ENCODE measurements at places on chromosomes 4 and X.

GRCh38 chr4:100189820-100190642, at the start of gene DDIT4L:
Gene DDIT4L (minus strand): TSS chr4:100190468. CDS start chr4:100189983, 485 bp downstream.
- DNase-seq, result peak; percentile 13

DNA sequence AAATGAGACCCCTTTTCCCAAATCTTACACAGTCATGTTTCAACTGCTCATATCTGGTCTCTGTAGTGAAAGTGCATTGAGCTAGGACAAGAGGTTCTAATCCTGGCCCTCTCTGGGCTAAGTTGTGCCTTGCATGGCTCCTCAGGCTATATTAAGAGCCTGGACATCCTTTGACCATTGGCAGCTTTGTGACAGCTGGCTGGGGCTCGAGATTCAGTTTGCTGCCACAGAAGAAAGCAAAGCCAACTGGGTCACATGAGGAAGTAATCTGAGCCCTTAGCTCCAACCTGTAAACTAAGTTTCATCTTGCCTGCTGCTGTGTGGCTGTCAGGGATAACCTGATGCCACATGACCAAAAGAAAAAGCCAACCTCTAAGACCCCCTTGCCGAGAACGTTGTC, 51.8 kb upstream of the JADE1 start:
- DNase-seq, result no peak

GRCh38 chr4:82898322-82899243, 2.0 kb upstream of the THAP9 start:
- peak; percentile 25 for DNase-seq

DNA sequence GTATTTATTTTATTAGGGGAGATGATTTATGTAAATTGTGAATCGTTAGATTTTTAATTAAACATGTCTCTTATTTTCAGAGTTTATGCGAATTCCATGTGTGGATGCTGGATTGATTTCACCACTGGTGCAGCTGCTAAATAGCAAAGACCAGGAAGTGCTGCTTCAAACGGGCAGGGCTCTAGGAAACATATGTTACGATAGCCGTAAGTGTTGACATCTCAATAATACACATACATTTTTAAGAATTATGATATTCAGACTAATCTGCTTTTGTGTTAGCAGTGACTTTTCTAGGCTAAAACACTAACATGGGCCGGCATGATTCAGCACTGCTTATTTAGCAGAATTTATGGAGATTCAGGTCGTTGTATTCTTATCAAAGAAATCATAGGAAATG, 91.2 kb downstream of the RAP1GDS1 start:
- no peak for DNase-seq

GRCh38 chr4:124483048-124483906, 229.3 kb downstream of the ANKRD50 start:
- no peak for DNase-seq

DNA sequence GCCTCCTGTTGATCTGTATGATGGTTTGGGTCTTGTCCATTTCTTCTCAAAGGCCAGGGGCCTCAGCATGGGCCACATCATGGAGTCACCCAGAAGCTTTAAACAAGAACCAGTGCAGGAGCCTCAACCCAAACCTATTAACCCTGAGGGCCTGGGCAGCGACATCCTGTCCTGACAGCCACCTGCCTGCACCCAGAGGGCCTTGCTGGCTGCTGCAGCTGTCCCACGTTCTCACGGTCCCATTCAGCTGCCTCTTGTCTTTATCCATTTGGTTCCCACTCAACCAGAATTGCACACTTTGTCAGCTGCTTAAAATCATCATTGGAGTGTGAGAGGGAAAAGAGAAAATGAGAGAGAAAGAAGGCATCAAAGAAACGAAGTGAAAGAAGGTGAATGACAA, 21.6 kb downstream of the C4orf50 start:
- no peak for DNase-seq

DNA sequence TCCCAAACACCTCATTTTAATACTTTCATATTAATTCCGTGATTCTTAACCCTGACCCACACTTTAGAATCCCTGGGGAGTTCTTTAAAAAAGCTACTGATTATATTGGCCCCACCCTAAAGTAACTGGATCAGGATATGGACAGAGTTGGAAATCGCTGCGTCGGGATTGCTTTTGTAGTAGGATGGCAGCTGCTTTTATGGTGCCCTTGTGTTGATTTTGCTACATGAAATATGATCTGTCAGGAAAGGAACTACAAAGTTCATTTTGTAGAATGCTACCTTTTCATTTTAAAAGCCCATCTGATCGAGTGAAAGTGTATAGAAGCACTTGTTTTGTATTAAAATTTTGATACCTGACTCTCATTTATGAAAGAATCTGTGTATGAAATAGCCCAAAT, 43.6 kb downstream of the TMEM131L start:
- DNase-seq, result no peak

- DNase-seq, result no peak
Observed at GRCh38 chr4:66451741-66452140, 781.5 kb upstream of the EPHA5 start.

GRCh38 chr4:44725726-44726037, 674 bp downstream of the GNPDA2 start:
- no peak for DNase-seq

- no peak for DNase-seq
Observed at GRCh38 chr4:118417325-118417724, 64.5 kb upstream of the PRSS12 start.

GRCh38 chr4:41670982-41671381, 77.5 kb downstream of the PHOX2B start:
- no peak for DNase-seq

DNA sequence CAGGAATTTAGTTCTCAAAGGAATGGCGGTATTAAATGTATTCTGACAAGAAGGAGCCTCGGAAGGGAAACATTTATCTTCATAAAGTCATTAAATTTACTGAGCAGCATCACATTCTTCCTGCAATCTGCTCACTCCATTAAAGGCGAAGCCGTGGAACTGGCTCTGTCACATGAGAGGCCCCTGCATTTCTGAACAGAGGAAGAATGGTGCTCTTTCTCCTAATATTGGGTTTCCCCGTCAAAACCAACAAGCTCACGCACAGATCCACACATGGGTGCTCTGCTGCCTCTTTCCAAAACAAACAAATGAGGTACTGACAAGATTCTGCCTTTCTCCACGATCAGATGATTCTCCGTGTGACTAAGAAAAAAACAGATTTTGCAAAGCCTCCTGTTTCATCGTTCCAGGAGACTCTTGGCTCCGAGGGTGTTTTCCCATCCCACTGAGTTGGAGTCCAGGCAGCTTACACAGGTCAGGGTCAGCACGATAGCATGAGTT, 191.2 kb downstream of the IDS start:
- DNase-seq, result no peak

GRCh38 chr4:84336964-84337705, 162.0 kb downstream of the NKX6-1 start:
- no peak for DNase-seq

DNA sequence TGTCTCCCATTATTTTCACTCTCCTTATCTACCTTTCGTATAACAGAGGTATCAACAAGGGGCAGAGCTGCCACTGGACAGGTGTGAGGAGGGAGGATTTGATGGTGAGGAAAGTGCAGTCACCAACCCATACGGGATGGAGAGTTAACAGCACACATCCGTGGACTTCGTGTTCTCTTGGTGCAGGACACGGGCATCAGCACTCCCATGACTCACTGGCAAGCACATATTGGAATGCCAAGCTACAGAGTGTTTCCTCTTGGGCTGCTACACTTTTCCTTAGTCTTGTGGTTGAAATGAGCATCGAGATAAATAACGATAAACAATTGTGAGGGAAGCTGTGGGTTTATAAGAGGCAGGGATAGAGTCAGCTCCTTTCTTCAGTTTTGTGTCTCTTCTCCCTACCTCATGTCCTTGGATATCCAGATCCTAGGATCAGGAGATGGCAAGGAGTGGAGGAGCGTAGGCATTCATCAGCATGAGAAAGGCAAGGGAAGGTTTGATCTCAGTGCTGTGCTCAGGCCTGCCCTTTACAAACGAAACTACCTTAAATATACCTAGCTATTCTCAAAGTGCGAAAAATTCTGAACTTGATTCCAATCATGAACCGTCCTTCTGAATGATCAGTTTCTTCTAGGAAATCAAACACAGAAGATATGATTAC, 96.3 kb downstream of the ZNF827 start:
- DNase-seq, result no peak

DNA sequence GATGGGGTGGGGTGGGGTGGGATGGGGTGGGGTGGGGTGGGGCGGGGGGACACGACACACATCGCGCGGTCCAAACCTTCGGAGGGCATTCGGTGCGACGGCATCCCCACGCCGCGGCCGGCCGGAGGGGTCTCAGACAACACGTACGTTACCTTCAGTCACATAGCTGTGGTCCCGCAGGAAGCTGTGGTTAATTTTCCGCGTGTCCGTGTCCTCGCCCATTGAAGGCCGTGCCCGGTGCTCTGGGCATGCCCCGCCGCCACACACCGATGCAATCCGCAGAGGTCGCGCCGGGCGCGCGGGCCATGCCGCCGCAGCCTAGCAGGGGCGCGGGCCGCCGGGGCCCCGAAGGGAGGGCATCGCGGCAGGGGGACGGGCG, 417 bp downstream of the PPP2R2C start:
- DNase-seq, result no peak

DNA sequence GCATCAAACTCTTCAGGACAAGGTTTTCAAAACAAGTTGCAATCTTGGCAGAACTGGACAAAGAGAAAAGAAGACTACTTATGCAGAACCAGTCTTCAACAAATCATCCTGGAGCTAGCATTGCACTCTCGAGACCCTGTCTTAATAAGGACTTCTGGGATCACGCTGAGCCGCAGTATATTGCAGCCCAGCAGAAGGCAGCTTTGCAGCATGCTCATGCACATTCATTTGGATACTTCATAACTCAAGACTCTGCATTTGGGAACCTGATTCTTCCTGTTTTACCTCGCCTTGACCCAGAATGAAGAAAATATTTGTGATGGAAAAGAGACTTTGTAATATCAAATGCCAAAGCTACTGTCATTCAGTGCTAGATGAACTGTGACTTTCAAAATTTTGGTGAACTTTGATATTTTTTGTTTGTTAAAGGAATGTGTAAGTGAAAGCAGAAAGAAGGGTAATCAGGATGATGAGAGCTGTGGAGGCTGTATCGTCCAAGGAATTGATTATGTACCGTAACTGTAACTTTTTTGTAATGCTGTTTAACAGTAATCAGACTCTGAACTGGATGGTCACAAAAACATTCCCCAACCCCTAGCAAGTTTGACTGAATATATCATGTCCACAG, 27.2 kb downstream of the HSPA4L start:
- no peak for DNase-seq

- DNase-seq, result no peak
Observed at GRCh38 chr4:56937262-56937661, 29.6 kb downstream of the REST start.

DNA sequence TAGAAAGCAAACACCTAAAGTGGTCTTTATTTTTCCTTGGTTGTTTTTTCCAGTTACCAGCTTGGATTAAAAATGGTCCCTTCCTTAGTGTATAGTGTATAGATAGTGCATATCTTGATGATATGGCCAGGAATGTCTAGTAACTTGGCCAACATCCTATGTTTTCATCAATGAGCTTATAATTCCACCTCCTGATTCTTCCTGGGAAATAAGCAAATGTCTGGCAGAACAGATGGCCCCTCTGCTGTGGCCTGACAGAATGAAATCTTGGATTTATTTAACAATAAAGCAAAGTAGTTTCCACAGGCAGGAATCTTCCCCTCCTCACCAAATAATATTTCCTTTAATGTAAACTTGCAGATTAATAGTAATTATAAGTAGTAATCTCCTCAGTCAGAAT, 6.1 kb downstream of the SCARB2 start:
- DNase-seq, result no peak

DNA sequence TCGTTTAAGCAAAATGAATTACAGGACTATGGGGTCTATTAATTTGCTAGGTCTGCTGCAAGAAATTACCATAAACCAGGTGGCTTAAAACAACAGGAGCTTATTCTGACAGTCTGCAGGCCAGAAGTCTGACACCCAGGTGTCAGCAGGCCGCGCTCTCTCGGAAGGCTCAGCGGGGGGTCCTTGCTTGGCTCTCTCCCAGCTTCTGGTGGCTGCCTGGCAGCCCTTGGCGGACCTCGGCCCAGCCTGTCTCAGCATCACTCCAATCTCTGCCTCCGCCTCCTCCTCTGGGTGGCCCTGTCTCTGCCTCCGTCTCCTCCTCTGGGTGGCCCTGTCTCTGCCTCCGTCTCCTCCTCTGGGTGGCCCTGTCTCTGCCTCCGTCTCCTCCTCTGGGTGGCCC, 580.5 kb upstream of the FAT1 start:
- DNase-seq, result no peak

GRCh38 chrX:22057667-22058066, 25.5 kb downstream of the PHEX start:
- DNase-seq, result no peak

- no peak for DNase-seq
Observed at GRCh38 chr4:118909173-118909956, 20.7 kb downstream of the SYNPO2 start.

GRCh38 chrX:130895299-130895698, 7.7 kb downstream of the ENOX2 start:
- DNase-seq, result no peak

GRCh38 chrX:2416851-2417604, 83.7 kb downstream of the DHRSX start:
- DNase-seq, result no peak

DNA sequence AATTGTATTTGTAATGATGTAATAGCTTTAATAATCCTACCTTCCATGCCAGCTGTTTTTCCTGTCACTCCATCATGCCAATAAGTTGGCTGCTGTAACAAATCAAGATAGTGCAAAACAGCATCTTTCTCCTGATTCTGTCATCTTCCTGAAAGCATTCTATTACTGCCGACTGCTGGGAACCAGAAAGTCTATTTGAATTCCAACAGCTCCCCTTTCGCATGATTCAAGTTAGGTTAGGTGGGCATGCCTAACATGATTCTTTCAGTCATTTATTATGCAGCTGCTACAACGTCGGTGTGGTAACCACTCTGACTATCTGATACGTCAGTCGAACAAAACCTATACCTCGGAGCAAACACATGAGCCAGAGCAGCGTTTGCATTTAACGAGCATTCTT, 127.9 kb upstream of the DMD start:
- no peak for DNase-seq

DNA sequence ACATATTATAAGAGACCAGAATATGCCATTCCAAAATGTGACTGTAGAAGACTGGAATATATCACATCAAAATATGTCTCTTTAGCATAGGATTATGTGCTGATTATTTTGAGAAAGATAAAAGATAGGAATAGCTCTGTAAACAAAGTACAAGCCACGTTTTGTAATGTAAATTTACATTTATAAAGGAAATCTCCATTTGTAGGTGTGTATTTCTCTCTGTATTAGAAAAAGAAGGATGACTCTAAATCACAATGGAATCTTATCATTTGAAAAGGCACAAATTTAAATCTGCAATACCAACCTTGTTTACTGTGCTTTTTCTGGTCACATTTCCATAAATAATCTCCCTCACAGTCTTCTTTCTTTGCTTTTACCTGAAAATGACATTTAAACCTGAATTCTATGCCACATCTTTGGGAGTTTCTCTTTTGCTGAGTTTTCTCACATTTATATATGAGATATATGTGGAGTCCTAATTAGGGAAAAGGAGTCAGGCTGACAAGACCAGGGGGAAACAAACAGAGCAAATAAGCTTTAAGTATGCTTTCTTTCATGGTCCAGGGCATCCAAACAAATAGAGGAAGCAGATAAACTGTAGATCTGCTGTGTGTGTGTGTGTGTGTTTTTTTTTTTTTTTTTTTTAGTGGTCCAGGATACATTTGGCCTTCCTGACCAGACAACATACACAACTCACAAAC, 244.0 kb downstream of the CPXCR1 start:
- DNase-seq, result no peak

Measured in activated naive CD4-positive, alpha-beta T cell treated with anti-CD3 and anti-CD28 coated beads for 36 hours (primary cell).